ENCODE measurements at places on chromosomes 3 and 15. TPM values are rescaled to one million over a fixed set of nuclear protein-coding genes. Genes with fewer than 3 reads are reported as not detected.

- DNase-seq, result no peak
These were observed 6.0 kb upstream of the PIGZ start for GRCh38 chr3:196974661-196975060.

DNA sequence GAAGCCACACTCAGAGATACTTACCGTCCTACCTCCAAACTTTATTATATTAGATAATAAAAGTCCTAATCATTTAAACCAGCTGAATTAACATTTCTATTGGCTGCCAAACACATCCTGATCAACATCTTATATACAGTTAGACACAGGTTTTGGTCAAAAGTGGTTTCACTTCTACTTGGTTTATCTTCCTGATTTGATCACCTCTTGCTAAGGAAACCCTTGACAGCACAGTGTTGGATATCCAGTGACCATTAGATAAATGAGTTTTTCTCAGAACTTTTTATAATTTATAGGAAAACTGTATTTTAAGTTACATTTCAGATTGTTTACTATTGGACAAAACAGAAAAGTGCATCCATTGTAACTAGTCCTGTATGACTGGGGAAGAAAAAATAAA, 198.4 kb upstream of the NR2F2 start:
- DNase-seq, result no peak

DNA sequence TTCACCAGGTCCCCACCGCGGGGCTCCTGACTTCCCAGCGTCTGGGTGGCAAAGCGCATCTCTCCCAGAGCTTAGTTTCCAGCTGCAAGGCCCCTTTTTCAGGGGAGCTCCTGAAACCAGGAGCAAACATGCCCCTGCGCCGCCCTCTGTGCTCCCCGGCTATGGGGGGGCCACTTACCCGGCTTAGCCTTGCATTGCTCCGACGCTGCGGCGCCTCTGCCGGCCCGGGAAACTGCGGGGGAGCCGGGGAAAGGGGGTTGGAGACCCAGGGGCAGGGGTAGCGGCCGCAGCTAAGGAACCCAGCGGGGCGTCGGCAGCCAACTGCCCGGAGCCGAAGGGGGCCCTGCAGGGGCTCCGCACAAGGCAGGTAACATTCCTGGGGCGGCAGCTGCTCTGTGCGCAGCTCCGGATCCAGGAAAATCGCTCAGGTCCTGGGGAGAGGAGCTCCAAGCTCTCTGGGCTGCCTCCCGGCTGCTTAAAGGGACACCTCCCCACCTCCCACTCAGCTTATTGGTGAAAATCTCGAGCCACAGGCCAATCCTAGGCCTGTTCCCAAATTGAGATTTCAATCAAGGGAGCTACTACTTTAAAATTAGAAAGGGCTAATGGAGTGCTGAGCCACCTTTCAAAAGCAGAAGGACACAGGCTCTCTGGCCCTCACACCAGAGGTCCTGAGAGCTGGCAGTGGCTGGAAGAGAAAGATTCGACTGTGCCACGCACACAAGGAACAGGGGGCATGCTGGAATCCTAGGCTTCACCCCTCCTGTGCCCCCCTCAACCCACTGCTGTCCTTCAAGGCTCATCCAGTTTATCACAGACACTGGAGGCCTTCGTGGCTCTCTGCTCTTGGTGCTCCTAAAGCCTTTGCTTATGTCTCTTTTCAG, 42.7 kb upstream of the PRICKLE2 start:
- no peak for DNase-seq

- no peak for DNase-seq
These were observed 804.0 kb downstream of the ROBO1 start for GRCh38 chr3:78963771-78964170.

ABHD6 gene
- total RNA-seq, result 9.2 TPM
